ENCODE measurements at places on chromosomes 4 and X.

- DNase-seq = no peak
Observed at GRCh38 chrX:6225288-6225910, 3.3 kb downstream of the NLGN4X start.

- DNase-seq = no peak
Observed at GRCh38 chrX:9927698-9928482, 39.3 kb upstream of the CLDN34 start.

DNA sequence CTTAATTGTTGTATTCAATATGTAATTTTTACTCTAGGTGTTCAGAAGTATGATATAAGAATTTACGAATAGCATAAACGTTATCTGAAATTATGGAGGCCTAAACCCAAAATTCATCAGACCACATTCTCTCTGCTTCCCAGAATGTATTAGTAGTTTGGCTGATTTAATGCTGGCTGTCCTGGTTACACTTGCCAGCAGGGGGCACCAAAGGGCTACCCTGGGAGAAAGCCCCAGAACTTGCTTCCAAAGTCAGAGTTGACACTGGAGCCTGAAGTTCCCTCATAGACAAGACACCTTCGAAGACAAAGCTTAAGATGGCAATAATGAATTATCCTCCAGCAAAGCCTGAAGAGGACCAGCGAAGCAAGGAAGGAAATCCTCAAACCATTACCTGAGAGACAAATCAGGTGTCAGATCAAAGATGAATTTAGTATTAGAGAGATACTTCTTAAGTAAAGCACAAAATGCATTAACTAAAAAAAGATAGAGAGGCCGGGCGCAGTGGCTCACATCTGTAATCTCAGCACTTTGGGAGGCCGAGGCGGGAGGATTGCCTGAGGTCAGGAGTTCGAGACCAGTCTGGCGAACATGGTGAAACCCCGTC, 11.3 kb upstream of the ANOS1 start:
- DNase-seq = no peak

DNA sequence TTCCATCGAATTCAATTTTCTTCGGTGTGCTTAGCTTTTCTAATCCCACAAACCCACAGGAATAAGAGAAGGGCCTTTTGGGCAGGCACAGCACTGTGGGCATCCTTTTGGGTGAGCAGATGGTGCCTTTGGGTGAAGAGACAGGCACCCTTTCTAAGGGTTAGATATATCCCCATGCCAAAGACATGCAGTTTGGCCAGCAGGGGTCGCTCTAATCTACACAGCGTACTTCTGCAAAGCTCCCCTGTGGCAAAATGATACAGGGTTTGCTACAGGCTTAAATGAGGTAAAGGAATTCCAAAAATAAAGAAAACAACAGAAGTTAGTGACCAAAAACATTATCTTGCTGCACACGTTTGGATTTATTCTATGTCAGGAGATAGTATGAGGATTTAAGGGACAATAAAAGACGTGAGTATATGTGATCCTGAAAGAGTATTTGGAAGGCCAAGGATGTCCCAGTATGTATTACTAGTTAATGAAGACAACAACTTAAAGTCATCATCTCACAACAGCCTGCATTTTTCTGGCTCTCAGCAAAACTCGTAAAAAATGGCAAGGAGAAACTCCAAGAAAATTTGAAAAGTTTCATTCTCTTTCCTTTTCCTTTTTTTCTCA, 49.5 kb downstream of the PHEX start:
- DNase-seq = no peak

DNA sequence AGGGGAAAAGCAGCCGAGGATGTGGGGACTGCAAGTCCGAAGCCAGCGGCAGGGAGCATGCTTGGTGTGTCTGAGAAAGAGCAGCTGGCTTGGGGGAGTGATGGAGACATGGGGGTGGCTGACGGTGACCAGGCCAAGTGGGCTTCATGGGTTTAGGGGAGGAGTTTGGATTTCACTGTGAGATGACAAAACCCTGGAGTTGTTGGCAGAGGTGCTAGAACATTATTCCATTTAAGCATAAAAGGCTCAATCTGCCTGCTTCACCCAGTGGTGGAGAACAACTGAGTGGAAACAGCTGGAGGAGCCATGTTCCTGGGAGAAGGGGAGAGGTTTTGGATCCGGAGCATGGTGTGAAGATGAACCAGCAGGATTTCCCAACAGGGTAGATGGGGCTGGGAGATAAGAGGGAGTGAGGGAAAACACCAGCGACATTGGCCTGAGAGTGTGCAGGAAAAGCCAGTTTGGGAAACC, 318.0 kb upstream of the TAPT1 start:
- no peak for DNase-seq

GRCh38 chr4:62912531-62912930, 1496.7 kb downstream of the TECRL start:
- no peak for DNase-seq

GRCh38 chrX:86047174-86047935, at the start of gene CHM:
Gene CHM, minus strand, starts transcription at chrX:86047558. Its CDS starts 26 bp downstream, at chrX:86047532.
- peak; percentile 50 for DNase-seq
